ENCODE measurements at places on chromosomes 5 and 9. TPM values are rescaled to one million over a fixed set of nuclear protein-coding genes. Genes with fewer than 3 reads are reported as not detected.

Gene HK3
- not detected for total RNA-seq

Gene HMGCR
- total RNA-seq = 147 TPM

Gene PRSS3
- total RNA-seq = 29.9 TPM

Gene FOXD4L6
- total RNA-seq = not detected

Gene SPDL1
- 30.2 TPM for total RNA-seq

Gene MARCOL
- not detected for total RNA-seq

Gene GCNT1
- total RNA-seq = 55.2 TPM

Gene PGM5
- total RNA-seq = 0.46 TPM

Gene SLC6A7
- not detected for total RNA-seq

Gene MARVELD2
- total RNA-seq = 4.0 TPM

Gene SLC2A8
- total RNA-seq = 9.4 TPM

Gene ANKRD34B
- total RNA-seq = not detected

Gene PCDHB4
- total RNA-seq = under 0.01 TPM

Gene C9orf153
- not detected for total RNA-seq

Gene SLC36A2
- total RNA-seq = not detected

Gene RASEF
- total RNA-seq = under 0.01 TPM
